Hypothalamus (tissue), 51 donors: ENCODE measurements at places on chromosomes 1 and 21.

DNA sequence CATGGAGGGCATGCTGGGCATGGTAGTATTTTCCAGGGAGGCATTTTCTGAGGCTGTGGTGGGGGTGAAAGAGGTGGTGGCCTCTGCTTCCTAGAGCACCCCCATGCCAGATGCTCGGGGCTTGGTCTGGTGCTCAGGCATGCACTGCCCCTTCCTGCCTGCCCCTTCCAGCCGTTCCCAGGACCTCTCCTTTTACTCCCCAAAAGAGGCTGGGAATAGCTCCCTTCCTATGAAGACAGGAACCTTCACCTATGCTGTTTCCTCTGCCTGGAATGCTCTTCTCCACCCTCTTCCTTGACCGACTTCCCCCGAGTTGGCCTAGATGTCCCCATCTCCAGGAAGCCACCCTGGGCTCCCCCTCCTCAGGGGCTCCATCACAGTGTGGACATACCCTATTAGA, 9.1 kb downstream of the EDN2 start:
- DNase-seq: no peak

DNA sequence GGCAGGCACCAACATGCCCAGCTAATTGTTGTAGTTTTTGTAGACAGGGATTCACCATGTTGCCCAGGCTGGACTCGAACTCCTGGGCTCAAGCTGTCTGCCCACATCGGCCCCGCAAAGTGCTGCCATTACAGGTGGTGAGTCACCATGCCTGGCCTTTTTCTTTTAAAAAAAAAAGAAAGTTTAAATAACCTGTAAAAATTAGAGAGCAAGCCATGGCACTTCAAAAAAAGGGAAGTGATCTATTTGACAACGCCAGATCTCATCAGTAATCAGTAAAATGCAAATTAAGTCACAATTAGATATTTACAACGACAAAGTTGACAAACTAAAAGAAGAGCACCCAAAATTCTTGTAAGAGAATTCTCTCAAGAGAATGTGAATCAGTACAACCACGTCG, 2.9 kb upstream of the RBBP5 start:
- no peak for DNase-seq

DNA sequence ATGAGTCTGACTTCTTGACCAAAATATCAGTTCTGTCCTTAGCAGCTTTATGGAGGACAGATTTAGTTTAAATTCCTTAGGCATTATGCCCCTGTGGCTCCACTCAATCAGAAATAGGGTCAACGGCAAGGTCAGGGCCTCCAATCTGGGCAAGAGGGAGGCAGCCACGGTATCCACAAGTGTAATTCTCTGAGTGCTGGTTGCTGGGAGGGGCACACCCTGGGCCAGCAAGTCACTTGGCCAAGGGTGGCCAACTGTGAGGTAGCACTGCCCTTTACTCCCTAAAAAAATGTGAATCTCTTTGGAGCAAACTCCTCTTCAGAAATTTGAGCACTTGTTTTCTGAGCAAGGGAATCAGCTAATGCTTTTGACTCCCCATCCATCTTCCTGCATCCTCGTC, 12.8 kb downstream of the SPATA46 start:
- no peak for DNase-seq

DNA sequence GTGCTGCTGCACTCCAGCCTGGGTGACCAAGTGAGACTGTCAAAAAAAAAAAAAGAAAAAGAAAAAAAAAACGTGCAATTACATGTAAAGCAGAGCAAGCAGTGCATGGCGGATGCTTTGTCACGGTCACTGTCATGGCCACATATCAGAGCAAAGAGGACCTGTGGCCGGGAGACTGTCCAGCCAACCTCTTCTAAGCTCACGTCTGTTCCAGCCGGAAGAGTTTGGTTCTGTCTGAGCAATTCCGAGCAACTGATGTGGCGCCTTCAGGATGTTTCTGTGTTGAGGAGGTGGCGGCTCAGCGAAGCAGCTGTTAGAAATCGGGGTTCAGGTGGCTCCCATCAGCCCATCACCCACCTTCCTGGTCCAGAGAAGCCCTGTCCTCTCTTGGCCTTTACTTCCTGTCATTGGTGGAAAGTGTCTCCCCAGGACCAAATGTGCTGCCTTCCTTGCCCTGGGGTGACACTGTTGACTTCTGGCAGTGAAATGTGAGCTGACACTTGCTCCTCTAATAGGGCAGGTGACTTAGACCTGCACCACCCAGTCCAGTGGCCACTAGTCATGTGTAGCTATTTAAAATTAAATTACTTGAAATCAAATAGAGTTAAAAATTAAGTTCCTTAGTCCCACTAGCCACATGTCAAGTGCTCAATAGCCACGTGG, 59.9 kb downstream of the ARHGEF10L start:
- DNase-seq: no peak

GRCh38 chr1:216815260-216816131, 92.3 kb upstream of the ESRRG start:
- DNase-seq: no peak

DNA sequence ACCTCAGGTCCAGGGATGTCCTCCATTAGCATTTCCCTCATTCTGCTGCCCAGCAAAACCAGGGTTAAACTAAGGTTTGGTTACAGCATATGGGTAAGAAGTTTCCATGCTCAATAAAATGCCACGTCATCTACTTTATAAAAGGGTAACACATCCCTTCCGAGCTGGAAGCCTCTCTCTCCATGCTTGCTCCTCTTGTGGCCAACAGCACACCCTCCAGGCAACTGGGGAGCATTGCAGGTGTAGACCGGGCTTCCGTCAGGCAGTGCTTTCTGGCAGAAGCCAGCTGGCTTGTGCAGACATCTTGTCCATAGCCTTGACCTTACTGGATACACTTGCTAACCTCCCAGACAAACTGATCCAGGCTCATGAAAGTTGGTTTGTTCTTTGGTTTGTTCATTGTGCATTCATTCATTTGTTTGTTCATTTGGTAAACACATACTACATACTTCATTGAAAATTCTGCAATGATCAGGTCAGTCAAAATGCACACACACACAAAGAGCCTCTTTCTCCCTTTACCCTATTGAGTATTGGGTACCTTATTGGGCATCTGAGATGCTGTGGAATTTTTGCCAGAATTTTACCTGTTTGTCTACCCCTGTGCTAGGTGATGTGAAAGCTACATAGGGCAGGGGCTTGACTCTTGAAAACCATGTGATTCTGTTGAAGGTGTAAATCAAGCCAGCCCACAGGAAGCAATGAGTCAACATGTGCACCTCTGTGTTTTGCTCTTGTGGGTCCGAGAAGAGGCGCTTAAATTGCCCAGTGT, 422.8 kb downstream of the CAMTA1 start:
- DNase-seq: no peak

- DNase-seq: no peak
These were observed 60.6 kb downstream of the SIM2 start for GRCh38 chr21:36759348-36760083.

DNA sequence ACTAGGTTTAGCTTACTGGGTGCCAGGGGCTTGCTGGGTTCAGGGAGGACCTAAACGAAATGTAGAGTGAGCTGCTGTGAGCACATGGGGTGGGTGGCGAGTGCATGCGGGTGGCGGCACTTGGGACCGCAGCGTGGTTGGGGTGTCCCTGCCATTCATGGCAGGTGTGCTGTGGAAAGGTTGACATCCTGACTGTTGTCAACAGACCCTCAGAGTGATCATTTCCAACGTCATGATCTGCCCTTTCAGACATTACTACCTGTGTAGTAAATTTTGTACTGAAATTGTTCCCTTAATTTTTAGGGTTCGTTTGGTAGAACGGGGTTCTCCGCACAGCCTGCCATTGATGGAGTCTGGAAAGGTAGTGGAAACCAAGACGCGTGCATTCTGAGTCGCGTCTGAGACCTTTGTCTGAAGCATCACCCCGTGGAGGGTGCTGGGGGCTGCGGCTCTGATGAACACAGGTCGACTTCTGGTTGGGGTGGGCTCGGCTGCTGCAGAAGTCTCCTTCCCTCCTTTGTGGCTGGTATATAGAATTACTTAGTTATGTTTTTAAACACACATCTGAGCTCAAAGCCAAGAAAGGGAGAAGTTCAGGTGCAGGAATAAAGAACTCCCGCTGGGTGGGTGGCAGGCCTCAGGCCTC, 43.3 kb downstream of the S100B start:
- DNase-seq: no peak

DNA sequence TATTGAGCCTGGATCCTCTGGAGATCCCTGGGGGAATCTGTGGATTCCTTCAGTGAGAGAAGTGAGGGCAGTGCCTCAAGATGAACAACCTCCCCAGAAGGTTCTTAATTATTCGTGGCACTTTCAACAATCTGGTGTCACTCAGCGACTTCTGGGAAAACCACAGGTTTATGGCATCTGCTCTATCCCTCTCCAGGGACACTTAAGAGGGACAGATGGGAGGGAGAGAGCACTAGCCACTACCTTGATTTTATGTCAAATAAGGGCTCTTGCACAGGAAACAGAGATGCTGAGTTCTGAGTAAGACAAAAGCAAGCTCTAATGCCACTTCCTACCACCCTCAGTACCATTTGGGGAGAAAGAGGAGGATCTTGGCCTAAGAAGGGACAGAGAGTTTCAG, 21.2 kb upstream of the CHI3L1 start:
- DNase-seq: no peak

- DNase-seq: no peak
These were observed 53.6 kb upstream of the ZNF644 start for GRCh38 chr1:91075233-91076135.

DNA sequence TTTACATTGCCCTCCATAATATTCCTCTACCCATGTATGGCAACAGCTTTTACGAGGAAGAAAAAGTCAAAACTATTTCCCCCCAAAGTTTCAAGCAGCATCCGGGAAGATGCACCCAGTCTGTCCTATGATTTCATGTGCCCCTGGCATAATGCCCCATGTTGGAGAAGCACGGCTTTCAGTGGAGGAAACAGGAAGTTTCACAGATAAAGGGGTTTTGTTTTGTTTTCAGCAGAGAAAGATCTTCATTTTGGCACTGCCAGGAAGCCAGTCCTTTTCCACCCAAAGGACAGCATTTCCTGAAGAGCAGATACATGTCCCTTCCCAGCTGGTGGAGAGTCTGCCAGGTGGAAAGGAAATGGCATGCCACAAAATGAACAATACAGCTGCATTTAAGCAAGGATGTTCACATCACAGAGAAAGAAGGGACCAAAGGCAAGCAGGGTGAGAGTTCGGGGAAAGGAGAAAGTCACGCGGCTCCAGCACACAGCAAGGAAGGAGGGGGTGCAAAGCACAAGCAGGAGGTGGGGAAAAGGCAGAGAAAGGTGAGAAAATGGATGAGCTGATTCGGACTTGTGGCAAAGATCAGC, 95.3 kb upstream of the HIVEP3 start:
- DNase-seq: peak; percentile 7

- no peak for DNase-seq
These were observed 16.6 kb downstream of the EVI5 start for GRCh38 chr1:92768296-92768695.

DNA sequence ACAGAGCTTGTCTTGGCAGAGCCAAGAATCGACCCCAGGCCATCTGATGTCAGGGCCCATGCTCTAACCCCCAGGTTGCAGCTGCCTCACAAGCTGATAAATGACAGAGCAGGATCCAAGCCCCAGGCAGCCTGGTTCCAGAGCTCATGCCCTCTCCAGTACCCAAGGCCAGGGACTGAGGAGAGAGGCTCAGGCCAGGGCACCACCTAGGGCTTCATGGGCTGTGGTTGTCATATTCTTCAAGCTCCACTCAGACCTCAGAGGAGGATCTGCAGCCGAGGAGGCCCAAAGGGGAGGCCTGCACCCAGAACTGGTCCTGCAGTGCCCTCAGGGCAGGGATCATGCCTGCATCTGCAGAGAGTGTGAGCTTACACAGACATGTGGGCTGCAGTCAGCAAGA, 301.1 kb downstream of the MATN1 start:
- no peak for DNase-seq

GRCh38 chr1:35407743-35408142, 139.2 kb downstream of the ZMYM4 start:
- no peak for DNase-seq

DNA sequence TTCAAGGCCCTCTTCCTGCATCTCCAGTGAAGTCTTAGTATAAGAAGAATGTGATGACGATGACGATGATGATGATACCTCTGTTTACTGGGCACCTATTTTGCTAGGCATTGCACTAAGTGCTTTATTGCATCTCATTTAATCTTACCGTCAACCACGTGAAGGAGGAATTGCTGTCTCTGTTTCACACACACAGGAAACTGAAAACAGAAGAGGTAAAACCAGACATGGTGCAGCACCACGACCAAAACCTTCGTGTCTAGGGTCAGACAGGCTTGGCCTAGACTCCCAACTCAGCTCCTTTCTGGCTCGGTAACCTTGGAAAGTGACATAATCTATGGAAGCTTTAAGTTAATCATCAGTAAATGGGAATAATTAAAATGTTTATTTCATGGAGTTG, 20.7 kb upstream of the KCNA2 start:
- no peak for DNase-seq

DNA sequence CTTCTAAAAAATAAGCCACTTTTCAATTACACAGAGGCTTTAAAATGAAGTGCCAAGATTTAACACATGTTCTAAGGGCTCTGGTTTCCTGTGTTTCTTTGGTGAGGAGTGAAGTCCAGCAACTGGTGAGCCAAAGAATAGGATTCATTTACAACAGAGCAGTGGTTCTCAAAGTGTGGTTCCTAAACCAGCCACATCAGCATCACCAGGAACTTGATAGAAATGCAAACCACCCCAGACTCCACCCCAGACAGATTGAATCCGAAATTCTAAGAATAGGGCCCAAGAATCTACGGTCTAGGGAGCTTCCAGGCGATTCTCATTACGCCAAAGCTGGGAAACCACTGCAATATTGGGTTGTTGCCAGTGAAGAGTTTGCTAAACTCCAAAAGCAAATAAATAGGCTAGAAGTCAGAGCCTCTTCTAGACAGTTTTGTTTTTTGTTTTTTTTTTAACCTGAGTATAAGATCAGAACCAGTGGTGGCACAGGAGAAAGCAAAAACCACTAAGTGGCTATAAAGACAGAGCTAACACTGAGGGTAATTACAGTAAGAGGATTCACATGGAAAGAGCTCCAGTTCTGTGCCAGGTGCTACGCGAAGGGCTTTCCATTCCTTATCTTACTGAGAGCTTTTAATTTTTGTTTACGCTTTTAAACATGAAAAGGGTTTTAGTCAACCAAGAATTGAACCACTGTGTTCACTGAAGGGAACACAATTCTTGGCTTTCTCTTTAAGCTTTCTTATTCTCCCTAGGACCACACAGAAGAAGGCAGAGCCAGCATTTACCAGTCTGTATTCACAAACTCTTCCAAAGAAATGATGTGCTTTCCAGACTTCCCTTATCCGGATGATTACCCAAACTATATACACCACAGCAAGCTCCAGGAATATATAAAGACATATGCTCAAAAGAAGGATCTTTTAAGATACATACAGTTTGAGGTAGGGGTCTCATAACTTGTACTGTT, 42.4 kb upstream of the FMO2 start:
- DNase-seq: no peak

- DNase-seq: no peak
These were observed 175.7 kb downstream of the VPS13D start for GRCh38 chr1:12405325-12406210.

DNA sequence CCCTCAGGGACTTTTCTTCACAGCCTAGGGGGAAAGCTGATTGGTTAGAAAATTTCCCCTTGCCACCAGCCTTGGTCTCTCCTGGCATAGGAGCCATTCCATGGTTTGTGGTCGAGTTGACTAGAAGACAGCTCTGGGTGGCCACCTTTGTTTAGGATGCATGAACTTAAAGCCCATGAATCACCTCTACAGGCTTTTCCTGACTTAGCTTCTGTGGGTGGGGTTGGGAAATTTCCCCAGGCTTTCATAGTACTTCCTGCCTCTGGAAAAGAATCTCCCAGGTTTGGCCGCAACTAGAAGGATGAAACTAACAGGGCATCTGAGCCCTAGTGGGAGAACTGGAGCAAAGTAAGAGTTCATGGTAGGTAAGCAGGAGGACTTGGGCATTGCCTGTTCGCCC, 72.6 kb downstream of the SNRPE start:
- DNase-seq: no peak

- no peak for DNase-seq
These were observed 58.8 kb upstream of the PRDX6 start for GRCh38 chr1:173418107-173418985.
